ENCODE measurements at places on chromosomes 7 and 10.
A peak's percentile ranks its signal among the peaks of the same experiment; 100 is the strongest.

- DNase-seq, result no peak
These were observed 163.7 kb upstream of the CDC14C start for GRCh38 chr7:48760528-48761265.

DNA sequence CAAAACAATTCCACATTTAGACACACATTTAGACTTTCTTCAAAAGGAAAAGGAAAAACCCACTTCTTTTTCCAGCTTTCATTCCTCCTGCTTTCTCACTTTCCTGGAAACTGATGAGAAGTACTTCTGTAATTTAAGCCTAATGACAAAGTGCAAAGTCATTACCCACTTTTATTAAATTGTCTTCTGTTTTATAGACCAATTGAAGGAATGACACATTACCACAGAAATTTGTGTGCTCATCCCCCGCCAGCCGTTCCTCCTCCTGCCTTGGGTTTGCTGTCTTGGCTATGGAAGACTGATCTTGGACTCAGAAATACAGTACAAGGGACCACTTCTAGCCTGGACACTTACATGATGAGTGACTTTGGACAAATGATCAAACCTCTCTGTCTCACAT is 717.8 kb downstream of the SORCS3 start:
- no peak for DNase-seq

DNA sequence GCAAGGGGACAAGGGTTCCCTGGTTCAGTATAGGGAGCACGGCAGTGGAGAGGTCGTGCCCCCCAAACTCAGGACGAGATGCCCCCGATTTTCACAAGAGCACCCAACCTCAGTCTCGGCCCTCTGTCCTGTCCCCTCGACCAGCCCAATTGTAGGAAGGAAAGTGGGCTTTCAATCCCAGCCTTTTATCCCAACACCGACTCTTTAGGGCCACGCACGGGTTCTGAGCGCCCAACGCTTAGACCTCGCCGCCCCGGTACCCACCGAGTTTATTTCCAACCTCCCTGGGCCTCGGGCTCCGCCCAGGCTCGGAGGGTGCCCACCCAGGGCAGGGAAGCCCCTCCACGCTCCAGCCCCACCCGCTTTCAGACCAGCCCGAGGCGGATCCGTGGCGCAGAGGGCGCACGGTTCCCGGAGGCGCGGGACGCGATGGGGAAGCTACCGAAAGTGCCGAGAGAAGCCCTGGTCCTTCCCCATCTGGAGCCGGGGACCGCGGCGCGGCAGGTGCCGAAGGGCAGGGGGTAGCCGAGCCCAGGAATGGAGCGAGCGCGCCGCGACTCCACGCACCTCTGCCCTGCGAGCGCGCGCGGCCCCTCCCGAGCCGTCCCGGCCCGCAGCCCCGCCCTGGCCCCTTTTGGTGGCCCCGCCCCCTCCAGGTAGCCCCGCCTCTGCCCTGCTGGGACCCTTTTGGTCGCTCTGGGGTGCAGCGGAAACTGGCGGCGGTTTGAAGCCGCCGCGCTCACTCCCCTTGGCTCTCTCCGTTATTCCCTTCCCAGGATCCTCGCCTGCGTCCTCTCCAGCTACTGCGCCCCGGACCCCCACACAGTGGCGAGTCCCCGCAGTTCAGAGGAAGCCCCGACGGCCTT is 20.4 kb downstream of the GRID2IP start:
- peak; percentile 18 for DNase-seq

- no peak for DNase-seq
These were observed 21.8 kb downstream of the PALD1 start for GRCh38 chr10:70500368-70500767.

DNA sequence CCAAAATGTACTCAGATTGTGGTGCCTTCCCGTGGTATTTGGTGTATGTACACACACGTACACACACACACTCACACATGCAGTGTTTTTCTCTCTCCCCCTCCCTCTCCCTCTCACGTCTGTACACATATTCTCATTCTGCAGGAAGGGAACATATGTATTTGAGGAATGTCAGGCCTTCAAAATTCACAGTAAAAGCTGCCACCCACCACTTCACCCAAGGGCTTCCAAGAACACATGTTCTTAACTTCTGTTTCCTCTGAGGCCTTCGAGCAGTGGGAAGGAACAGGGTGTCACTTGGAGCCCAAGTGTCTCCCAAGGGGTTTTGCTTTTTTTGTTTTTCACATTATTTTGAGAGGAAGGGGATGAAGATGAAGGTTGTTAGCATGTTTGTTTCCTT is 198.9 kb downstream of the TCF7L2 start:
- no peak for DNase-seq

GRCh38 chr10:24027107-24027506 is 181.8 kb upstream of the KIAA1217 start:
- DNase-seq, result no peak

DNA sequence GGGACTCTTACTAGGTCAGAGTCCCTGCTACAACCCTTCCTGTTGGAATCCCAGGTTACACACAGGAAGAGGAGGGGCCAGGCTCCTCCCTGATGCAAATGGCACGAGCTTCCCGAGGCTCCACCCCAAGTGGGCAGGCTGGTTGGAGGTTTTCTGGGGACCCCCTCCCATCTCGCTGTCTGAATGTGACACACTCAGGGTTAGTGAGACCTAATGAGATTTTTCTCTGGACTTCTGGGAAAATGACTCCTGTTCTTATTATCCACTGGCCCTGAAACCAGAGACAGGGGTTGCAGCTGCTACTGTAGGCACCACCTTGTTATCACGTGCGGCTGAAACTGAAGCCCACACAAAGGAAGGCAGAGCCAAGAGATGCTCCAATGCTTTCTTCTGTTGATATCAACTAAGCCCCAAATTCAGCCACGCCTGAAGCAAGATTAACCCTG is 103.3 kb downstream of the FAM107B start:
- DNase-seq, result no peak

- DNase-seq, result no peak
These were observed 73.8 kb downstream of the PAXIP1 start for GRCh38 chr7:154929006-154929726.

DNA sequence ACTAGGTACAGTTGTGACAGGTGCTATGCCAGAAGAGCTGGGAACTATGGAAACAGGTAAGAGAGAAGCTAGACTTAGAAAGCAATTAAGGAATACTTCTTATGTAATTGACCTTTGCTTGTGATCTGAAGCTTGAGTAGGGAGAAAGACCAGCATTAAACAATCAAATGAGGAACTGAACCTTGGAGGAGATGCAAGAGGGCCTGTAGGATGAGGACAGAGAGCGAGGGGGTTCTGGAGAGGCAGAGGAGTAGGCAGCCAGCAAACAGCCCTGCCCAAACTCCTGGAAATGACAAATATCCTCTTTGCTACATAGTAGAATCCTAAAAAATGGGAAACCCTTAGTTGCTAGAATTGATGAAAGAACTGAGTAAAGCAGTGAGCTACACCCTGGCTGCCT is 41.6 kb upstream of the FAM204A start:
- DNase-seq, result no peak

GRCh38 chr7:28078036-28078901 is 102.3 kb downstream of the JAZF1 start:
- peak; percentile 29 for DNase-seq

- no peak for DNase-seq
These were observed 34.8 kb downstream of the BTRC start for GRCh38 chr10:101388676-101389276.

DNA sequence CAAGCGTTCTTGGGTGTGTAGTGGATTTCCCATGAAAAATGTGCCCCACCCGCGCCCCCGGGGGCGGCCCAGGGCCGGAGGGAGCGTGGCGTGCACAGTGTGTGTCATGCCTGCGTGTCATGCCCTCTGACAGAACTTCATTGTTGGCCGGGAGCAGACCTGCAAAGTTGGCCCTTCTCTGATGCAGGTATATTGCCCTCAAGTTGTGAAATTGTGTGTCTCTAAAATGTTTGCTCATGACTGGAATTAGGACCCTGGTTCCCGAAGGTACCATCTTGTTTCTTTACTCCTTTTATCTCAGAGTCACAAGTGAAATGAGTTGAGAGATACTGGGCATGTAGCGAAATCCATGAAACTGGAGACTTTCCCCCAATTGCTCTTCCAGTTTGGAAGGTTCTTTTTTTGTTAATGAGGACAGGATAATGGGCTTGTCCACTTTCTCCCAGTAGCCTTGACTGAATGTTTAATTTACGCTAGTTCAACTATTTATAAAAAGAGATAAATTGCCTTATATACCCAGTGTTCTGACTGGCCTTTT is 26.2 kb downstream of the ADK start:
- peak; percentile 37 for DNase-seq
